ENCODE measurements at places on chromosomes 2 and 18.

- DNase-seq = no peak
These were observed 5.4 kb downstream of the MPPE1 start for GRCh38 chr18:11902522-11903292.

DNA sequence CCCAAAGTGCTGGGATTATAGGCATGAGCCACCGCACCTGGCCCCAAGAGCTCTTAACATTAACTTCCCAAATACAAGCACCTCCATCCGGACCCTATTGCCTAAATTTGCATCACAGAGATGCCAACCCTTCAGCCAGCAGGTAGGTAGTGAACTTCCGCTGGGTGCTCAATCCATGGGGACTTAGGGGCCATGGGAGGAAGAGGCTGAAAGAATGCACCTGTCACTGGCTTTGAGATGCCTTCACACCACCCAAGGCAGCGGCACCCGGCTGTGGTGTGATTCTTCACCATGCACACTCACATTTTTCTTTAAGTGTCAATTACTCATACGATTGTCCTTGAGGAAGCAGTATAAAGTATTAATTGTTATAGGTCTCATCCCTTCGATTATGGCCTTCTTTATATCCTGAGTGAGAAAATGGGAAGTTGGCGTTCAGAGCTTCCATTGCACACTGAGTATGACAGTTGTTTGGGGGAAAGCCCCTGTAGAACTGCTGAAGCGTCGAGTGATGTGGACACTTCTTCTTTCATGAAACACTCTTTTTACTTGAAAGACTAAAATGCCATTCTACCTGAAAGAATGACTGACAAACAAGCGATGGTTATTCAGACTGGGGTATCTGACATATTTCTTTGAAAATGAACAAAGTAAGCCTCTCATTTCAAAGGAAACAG, 51.8 kb upstream of the BIN1 start:
- no peak for DNase-seq

DNA sequence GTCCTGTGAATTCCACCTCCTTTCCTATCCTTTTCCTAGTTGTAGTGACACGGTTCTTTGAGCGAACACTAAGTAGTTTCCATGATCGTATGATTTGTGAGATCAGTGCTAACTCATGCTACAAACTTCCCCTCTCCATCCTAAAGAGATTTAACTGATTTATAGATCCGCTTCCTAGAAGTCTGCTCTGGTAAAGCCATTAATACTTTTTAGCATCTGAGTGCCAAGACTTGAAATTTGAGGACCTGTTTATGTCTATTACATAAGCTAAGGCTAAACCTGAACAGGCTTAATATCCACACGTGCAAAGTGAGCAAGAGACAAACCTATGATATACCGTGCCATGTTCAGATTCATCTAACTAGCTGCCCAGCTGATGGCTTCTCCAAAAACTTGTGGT, 14.9 kb downstream of the PROKR1 start:
- DNase-seq = no peak

GRCh38 chr18:61965311-61965710, 72.5 kb upstream of the RNF152 start:
- DNase-seq = no peak

Data from activated CD4-positive, alpha-beta T cell treated with anti-CD3 and anti-CD28 coated beads, Interleukin-2, Interleukin-6, amounts not matched to agents 100 ng/mL and 50 ng/mL, durations not matched to agents 16 hours and 8 hours (primary cell).